ENCODE measurements at places on chromosomes 1 and 21.

DNA sequence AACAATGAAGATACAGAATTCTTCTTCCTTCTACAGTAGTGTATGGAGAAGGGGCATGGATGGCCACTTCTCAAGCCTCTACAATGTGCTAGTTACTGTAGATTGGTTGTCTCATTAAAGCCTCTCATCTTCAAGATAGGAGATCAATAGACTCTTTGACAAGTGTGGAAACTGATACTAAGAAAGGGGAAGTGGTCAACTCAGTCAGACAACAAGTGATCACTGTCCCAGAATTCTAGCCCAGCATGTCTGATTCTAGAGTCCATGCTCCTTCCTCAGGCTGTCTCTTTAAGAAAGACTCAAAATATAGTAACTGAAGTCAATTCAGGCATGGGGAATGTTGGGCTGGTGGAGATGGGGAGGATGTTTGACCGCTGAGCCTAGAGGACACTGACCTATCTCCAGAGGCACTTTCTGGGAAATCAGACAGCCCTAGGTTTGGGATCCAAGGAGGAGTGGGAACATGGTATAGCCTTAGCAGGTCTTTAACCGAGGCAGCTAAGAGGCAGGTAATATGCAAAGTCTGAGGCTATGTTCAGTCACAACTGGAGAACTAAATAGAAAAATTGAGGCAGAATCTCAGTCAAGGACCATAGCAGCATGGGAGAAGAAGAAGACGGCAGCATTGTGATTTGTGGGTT lies 39.3 kb upstream of the EYA3 start:
- DNase-seq, result no peak

GRCh38 chr21:29231756-29232529 lies 66.8 kb upstream of the BACH1 start:
- no peak for DNase-seq

DNA sequence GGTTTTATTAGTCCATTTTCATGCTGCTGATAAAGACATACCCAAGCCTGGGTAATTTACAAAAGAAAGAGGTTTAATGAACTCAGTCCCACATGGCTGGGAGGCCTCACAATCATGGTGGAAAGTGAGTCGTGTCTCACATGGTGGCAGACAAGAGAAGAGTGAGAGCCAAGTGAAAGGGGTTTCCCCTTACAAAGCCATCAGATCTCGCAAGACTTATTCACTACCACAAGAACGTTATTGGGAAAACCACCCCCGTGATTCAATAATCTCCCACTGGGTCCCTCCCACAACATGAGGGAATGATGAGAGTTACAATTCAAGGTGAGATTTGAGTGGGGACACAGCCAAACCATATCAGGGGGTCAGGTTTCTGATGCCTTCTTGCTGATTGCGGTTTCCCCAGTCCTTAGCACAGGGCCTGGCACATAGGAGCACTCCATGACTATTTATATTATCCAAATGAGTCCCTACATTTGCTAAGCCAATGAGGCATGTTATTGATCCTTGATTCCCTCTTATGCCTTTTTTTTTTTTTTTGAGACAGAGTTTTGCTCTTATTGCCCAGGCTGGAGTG lies 35.3 kb upstream of the PAXBP1 start:
- no peak for DNase-seq

DNA sequence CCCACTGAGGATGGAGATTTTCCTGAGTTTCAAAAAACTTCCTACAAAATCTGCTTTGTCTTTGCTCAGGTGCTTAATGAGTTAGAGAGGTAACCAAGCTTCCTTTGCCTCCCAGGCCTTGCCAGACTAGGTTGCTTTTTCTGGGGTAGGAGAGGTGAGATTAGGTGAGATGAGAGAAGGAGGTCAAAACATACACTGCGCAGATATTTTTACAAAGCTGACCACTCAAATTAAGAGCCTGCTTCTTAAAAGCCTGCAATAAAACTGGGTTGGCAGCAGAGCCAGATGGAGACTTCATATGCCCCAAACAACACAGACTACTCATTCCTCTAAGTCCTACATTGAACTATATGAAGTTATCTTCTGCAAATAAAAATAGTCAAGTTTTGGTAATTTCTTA lies 352.5 kb downstream of the NUF2 start:
- peak; percentile 39 for DNase-seq

- peak; percentile 57 for DNase-seq
Measured at GRCh38 chr1:32241001-32241763, 5.8 kb upstream of the FAM167B start.

GRCh38 chr1:169529068-169529642 lies 43.4 kb upstream of the SLC19A2 start:
- DNase-seq, result no peak

DNA sequence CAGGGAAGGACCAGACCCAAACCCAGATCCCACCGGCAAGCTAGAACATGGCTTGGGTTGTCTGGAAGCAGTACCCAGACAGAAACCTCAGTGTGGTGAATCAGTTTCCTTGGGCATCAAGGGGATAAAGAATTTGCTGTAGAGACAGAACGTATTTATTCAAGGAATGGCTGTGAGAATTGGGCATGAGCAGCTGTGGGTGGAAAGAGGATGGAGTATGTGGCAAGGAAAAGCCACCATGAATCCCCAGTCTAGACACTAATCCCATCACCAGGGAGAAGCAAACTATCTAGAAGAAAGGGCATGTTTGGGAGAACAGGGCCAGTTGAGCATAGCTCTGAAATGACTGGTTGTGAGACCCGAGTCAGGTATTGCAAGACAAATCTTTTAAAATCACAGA lies 109.2 kb downstream of the TOMM20 start:
- no peak for DNase-seq
